ENCODE measurements at places on chromosomes 7 and 10. TPM values are rescaled to one million over a fixed set of nuclear protein-coding genes. Genes with fewer than 3 reads are reported as not detected.

DNA sequence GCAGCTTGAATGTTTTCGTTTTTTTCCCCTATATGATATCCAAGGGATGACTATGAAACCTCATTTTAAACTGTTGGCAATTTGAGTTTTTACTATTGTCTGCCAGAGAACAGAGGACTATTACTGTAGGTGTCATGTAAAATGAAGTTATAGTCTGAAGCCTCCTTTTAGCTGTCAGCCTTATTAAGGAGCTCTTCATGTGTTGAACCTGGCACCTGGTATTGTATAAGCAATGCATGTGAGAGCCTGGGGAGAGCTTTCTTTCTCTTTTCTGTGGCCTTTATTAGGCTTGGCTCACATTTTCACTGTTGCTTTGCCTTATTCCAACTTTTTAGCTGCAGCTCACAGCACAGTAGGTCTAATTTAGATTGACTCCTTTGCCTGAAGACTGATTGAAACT lies 119.1 kb upstream of the FOXP2 start:
- no peak for DNase-seq

DNA sequence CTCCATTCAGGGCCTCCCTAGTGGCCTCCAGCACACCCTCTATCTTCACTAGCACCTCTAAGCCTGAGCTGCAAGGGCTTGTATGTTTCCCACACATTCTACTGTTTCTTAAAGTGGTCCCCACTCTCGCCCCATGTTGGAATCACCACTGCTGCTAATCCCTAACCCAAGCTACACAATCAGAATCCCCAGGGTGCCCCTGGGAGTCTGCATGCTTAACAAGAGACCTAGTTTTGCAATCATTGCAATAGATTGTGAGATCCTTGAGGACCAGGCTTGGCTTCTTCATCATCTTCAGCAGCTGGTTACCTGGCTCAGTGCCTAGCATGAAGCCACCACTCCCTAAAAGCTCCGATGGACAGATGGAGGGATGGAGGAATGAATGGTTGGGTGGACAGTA lies 113.9 kb downstream of the MYOF start:
- no peak for DNase-seq

CTNNA3 gene
- total RNA-seq, result 0.32 TPM

- DNase-seq, result no peak
Measured at GRCh38 chr7:33893377-33893776, 12.0 kb upstream of the BMPER start.

LIPJ gene
- total RNA-seq, result 0.31 TPM

DNA sequence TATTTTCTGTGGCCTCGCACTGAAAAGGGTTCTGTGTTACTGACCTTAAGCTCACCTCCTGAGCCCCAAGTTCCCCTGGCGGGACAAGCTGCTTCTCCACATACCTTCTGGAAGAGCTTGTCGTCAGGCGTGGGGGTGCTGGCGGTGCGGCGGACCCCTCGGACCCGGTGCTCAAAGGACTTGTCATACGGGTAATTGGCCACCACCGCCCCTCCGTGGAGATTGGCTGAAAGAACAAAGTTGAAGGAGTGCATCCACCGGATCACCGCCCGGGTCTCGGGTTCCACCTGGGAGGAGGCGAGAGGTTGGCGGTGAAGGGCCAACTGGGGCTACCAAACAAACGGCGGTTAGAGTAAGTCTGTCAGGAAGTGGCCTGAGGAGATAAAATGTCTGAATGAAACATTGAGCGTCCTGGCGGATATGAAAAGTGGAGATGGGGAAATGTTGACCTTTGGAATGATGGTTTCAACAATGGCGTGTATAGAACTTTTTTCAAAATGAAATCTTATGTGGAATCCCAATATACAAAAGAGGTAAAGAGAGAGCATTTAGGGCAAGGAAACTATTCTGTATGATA lies 16.5 kb downstream of the CPN1 start:
- DNase-seq, result no peak

GRCh38 chr10:37789590-37789989 lies 67.8 kb downstream of the ZNF248 start:
- DNase-seq, result no peak

KAT6B gene
- 24.5 TPM for total RNA-seq

DNA sequence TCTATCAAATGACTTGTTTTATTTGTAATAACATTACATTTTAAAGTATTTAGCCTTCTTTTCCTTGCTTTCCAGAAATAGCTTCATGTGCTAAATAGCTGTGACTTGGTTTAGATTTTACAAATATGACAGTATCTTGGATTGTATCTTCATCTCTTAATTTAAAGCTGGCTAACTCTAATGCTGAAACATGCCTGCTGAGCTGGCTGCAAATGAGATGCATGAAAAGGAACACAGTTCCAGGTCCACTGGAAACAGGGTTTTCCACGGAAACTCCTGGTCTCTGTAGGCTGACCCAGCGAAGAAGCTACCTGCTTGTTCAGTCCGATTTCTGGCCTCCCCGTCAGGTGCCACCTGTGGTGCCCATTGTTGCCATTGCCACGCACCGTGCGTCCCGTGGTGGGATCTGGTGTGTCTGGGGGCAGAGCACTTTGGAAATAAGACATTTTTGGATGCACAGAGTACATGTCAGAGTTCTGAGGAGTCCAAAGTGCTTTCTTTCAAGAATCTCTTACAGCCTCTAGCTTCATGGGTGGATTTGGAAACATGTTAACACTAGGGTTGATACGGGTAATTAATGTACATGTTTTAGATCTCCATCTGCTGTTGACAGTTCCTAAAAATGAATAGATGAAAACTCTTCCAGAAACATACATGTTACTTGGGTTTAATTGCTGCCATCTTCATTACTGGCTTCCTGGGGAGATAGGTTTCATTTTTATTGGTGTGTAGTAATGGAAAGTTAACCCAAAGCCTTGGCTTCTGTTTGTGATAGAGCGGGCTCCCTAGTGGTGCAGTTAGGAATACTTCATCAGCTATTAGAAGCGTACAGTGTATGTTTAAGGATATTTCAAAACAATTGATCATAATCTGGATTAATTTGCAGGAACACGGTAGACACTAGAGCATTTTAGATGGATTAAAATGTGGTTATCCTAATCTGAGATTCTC lies 45.0 kb downstream of the SHH start:
- no peak for DNase-seq

- no peak for DNase-seq
Measured at GRCh38 chr7:24192053-24192452, 91.9 kb upstream of the NPY start.

- no peak for DNase-seq
Measured at GRCh38 chr7:54831046-54831643, 72.1 kb upstream of the SEC61G start.

GRCh38 chr7:20395104-20395503 lies 64.4 kb downstream of the ITGB8 start:
- no peak for DNase-seq

GRCh38 chr7:147569116-147569913 lies 1021.3 kb upstream of the C7orf33 start:
- no peak for DNase-seq

TYSND1 gene
- total RNA-seq, result 7.6 TPM

GRCh38 chr10:111923032-111923431 lies 260.5 kb downstream of the GPAM start:
- no peak for DNase-seq

- no peak for DNase-seq
Measured at GRCh38 chr10:127892743-127893142, at the start of gene CLRN3. Gene CLRN3, minus strand, starts transcription at chr10:127892941. Its CDS starts 157 bp downstream, at chr10:127892784.

NUTM2E gene
- not detected for total RNA-seq

AS3MT gene
- 3.0 TPM for total RNA-seq

PPP1R9A gene
- total RNA-seq, result 16.0 TPM

GNAT3 gene
- total RNA-seq, result not detected

DNA sequence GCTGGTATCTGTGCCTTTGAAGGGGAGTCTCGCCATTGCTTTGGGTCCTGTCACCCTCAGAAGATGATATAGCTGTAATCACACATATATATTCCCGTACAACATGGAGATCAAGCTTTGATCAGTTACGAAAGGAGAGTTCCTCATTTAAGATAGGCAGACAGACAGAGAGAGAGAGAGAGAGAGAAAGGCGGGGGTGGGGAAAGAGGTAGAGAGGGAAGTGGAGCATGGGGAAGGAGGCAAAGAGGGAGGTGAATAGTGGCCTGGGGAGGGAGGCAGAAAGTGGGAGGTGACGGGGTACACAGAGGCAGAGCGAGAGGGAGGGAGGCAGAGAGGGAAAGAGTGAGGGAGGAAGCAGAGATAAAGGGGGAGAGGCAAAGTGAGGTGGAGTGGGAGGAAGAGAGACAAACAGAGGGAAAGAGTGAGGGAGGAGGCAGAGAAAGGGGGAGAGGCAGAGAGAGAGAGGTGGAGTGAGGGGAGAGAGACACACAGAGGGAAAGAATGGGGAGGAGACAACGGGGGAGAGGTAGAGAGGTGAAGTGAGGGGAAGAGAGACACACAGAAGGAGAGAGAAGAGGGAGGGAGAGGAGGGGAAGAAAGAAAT lies 44.6 kb upstream of the C1QL3 start:
- DNase-seq, result no peak

ABCB4 gene
- 0.24 TPM for total RNA-seq

NODAL gene
- not detected for total RNA-seq

- no peak for DNase-seq
Measured at GRCh38 chr7:114151777-114152176, 233.0 kb upstream of the PPP1R3A start.

- DNase-seq, result no peak
Measured at GRCh38 chr7:1242606-1243289, 10.1 kb downstream of the UNCX start.

GGCT gene
- 17.5 TPM for total RNA-seq

NME8 gene
- total RNA-seq, result not detected

DNA sequence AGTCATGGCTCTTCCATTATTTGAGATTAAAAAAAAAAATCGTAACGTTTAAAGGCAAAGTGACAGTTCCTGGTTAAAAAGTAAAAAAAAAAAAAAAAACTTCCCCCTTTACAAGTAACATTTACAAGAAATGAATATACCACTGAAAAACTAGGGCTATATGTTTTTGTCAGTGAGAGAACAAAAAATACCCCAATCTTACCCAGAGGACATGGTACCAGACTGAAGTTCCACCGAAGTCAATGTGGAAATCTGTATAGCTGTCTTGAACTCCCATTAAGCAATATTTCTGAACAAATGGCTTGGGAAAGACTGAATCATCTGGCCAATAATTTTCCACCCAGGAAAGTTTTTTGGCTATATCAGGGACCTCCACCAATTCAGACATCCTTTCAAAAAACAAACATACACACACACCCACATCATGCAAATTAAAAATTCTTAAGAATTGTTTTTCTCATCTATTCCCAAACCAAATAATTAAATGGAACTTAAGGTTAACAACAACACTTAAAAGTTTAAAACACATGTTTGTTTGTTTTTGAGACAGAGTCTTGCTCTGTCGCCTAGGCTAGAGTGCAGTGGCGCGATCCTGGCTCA lies 50.2 kb downstream of the KDM7A start:
- DNase-seq, result no peak

DNA sequence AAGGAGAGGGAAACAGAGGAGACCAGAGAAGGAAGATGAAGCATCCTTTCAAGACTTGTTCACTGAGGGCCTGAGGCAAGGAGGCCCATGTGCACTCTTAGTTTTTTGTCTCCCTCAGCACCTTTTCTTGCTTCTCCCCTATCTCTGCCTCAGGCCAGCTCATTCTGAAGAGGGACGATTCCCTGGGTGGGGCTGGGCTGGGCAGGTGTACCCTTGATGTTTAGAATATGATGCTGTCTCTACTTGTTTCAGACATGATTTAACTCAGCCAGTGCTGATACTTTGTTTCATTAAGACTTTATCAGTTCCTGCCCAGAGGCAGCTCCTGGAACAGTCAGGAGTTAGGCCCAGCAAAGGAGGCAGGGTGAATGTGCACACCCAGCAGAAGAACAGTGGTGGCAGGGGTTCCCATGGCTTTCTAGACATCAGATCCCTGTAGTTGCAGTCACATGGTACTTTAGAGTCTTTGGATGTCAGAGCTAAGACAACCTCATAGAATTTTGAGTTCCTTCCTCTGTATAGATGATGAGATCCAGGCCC lies 3.4 kb downstream of the PRXL2A start:
- no peak for DNase-seq

CDHR3 gene
- total RNA-seq, result 0.86 TPM

MCM10 gene
- 0.35 TPM for total RNA-seq

LRRD1 gene
- not detected for total RNA-seq

GRCh38 chr7:139828446-139828845 lies 618 bp upstream of the TBXAS1 start:
- no peak for DNase-seq

LOXL4 gene
- 12.5 TPM for total RNA-seq

AIMP2 gene
- total RNA-seq, result 11.3 TPM

RPEL1 gene
- total RNA-seq, result not detected

DNA sequence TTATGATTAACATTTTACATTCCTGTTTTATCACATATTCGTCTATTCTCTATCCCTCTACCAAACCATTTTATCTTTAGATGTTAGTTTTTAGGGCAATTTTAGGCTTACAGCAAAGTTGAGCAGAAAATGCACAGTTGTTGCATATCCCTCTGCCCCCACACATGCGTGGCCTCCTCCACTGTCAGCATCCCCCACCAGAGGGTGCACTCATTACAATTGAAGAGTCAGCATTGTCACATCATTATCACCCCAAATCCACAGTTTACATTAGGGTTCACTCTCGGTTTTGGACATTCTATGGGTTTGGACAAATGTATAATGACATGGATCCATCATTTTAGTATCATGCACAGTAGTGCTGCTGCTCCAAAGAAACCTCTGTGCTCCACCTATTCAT lies 86.4 kb downstream of the WDR37 start:
- no peak for DNase-seq

GRCh38 chr7:46786221-46786954 lies 795.5 kb downstream of the TNS3 start:
- no peak for DNase-seq

All from pancreas (tissue), 10 donors.